ENCODE measurements at places on chromosomes 12 and 14.

- DNase-seq, result no peak
Measured at GRCh38 chr12:100674036-100674888, 100.8 kb downstream of the GAS2L3 start.

- DNase-seq, result no peak
Measured at GRCh38 chr12:81465191-81465590, 294.0 kb downstream of the PPFIA2 start.

DNA sequence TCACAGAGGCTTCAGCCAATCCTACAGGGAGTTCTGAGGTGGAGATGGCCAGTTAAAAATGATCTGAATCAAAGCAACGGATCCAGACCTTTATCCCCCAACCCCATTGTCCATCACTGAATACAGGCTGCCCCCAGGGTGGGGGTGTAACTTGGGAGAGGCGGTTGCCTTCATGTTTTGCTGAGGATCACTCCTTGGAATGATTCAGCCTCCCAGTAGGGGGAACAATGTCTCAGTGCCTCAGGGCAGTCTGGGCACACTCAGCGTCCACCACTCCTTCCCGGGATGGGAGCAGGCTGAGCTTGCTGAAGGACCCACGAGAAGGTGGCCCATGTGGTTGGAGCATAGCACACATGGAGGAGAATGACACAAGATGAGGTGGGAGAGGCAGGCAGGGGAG is 60.2 kb downstream of the RFX4 start:
- no peak for DNase-seq

- no peak for DNase-seq
Measured at GRCh38 chr12:97530245-97530644, 67.6 kb downstream of the RMST start.

- DNase-seq, result no peak
Measured at GRCh38 chr12:52369211-52369610, 1.9 kb upstream of the KRT85 start.

DNA sequence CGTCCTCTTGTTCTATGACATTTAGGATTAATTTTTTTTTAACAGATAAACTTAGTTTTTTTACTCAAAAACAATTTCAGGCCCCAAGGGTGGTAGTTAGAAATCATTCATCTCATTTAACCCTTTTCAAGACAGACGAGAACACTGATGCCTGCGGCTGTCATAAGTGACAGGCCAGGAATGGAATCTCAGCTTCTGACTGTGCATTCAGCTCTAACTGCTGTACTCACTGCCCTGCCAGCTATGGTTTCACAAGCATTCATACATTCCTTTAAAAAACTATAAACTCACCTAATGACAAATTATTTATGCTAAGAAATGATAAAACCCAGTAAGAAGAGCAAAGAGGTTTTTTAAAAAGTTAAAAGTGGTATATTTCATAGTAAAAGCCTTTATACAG is 8.8 kb downstream of the DENND5B start:
- DNase-seq, result no peak

DNA sequence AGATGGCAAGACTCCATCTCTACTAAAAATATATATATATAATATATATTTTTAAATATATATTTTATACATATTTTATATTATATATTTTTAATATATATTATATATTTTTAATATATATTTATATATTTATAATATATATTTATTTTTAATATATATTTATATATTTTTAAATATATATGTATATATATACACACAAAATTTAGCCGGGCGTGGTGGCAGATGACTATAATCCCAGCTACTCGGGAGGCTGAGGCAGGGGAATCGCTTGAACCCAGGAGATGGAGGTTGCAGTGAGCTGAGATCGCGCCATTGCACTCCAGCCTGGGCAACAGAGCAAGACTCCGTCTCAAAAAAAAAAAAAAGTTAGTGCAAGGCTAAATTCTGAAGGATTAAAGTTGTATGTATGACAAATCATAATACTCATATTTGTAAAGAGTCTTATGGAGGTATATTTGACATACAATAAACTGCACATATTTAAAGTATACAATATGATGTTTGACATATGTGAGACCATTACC is 7.7 kb upstream of the TDG start:
- DNase-seq, result no peak

- DNase-seq, result no peak
Measured at GRCh38 chr12:2540535-2540941, 254.2 kb upstream of the FKBP4 start.

GRCh38 chr12:88308825-88309224 is 166.7 kb downstream of the TMTC3 start:
- DNase-seq, result no peak

DNA sequence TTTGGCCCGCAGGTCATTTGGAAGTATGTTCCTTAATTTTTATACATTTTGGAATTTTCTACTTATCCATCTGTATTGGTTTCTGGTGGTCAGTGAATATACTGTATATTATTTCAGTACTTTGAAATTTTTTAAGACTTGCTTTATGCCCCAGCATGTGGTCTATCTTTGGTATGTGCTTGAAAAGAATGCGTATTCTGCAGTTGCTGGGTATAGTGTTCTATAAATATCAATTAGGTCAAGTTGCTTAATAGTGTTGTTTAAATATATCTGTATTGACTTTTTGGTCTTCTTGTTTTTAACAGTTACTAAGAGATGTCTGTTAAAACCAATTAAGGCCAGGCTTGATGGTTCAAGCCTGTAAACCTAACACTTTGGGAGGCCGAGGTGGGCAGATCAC is 21.7 kb upstream of the SIX1 start:
- no peak for DNase-seq

DNA sequence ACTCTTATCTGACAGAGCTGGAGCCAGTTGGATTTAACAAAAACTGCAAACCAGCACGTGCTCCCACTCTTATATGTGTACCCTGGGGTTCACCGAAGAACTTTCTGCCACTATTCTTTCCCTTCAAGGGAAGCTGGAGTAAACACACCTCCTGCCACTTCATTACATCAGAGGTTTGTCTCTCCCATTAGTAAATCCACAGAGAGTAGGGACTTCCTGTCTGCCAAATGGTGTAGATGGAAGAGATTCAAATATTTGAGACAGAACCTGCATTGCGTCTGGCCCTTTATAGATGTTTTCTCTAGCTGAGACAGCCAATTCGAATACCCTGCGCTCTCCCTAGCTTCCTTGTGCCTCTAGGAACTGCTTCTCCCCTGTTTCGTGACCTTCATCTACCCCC is 29.1 kb upstream of the AEBP2 start:
- no peak for DNase-seq

Measured in CD4-positive, alpha-beta T cell treated with Interleukin-6 at 100 ng/mL for 8 hours (primary cell).